ENCODE measurements at places on chromosomes 1 and 21.

- DNase-seq: no peak
Observed at GRCh38 chr1:112707221-112708001, 484 bp upstream of the RHOC start.

DNA sequence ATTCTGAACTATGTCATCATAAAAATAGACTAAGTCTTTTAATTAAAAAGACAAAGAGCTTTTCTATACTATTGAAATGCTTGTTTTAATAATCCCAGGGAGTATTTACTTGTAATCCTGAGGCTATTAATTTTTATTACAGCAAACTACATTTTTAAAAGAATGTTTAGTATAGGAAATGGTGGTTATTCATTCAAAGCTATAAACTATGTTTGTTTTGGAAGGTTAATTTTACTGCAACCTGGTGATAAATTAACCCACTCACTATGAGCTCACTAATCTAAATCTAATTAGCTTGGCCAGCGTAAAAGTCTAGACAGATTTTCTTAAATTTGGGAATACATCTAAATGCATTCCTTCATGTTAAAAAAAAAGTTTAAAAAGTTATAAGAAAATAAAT lies 13.8 kb upstream of the EYA3 start:
- no peak for DNase-seq

GRCh38 chr1:234734869-234735268 lies 124.9 kb upstream of the IRF2BP2 start:
- DNase-seq: no peak

GRCh38 chr1:41690331-41690730 lies 205.8 kb upstream of the EDN2 start:
- DNase-seq: no peak

- no peak for DNase-seq
Observed at GRCh38 chr21:29407571-29407970, 108.8 kb downstream of the BACH1 start.

DNA sequence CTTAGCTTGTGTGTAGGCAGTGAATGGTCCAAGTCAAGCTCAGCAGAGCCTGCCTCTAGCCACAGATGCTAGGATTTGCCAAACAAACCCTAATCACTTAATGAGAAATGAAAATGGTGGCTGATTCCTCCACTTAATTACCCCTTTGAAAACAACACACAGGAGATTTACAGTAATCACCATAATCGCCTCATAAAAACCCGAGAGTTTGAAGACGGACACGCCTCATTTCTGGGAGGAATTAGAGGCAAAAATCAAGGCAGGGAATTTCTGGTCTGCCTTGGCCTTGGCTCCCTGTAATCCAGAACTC lies 16.3 kb upstream of the FOXE3 start:
- no peak for DNase-seq

GRCh38 chr1:162398999-162399580 lies 12.8 kb downstream of the SH2D1B start:
- DNase-seq: no peak

GRCh38 chr1:169044971-169045370 lies 61.5 kb upstream of the ATP1B1 start:
- DNase-seq: no peak

DNA sequence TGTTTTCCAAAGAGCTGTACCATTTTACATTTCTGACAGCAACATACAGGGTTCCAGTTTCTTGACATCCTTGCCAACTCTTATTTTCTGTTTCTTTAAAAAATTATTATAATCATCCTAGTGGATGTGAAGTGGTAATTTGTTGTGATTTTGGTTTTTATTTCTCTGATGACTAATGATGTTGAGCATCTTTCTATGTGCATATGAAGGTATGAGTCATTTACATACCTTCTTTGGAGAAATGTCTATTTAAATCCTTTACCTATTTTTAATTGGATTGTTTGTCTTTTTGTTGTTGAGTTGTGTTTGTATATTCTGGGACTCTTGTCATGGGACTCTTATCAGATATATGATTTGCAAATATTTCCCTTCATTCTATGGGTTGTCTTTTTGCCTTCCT lies 20.8 kb upstream of the MPC2 start:
- no peak for DNase-seq

DNA sequence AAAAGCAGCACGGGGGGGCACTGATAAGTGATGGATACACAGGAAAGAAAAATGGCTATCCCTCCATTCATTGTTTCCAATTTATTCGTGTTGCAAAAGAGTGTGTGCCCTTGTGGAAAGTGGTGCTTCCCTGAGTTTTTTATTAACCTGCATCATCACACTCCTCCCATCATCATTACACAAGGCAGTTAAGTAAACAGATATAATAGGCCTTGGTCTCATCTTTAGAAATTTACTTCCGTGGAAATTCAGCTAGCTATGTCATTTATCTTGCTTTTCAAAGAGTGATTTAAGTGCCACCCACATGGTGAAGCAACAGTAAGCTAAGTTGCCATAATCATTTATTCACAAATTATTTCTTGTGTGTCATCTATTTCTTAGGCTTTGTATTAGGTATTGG lies 473.3 kb downstream of the NEGR1 start:
- no peak for DNase-seq

DNA sequence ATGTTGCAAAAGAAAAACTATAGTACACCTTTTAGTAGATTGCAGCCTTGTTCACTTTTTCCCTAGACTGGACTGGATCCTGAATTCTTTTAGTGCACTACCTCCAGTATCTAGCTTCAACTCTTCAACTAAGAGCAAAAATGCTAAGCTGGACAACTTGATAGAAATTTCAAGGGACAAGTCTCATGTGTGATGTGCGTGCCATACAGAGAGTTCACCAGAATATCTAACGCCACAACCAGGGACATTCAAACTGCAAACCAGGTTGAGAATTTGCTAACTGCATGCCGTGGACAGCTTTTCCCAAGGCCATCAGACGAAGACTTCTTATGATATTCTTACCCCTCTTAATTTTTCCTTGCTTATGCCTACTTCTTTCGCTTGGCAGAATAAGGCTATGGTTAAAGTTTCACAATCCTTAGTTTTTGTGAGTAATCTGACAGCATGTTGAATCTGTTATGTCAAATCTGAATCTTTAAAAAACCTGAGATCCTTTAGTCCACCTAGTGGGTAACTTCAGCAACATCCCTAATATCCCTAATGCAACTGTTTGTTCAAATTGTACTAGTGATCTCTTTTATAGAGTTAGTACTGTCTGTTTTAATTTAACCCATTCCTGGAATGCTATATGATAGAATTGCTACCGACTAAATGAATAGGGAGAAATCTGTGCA lies 66.4 kb downstream of the DDAH1 start:
- no peak for DNase-seq

DNA sequence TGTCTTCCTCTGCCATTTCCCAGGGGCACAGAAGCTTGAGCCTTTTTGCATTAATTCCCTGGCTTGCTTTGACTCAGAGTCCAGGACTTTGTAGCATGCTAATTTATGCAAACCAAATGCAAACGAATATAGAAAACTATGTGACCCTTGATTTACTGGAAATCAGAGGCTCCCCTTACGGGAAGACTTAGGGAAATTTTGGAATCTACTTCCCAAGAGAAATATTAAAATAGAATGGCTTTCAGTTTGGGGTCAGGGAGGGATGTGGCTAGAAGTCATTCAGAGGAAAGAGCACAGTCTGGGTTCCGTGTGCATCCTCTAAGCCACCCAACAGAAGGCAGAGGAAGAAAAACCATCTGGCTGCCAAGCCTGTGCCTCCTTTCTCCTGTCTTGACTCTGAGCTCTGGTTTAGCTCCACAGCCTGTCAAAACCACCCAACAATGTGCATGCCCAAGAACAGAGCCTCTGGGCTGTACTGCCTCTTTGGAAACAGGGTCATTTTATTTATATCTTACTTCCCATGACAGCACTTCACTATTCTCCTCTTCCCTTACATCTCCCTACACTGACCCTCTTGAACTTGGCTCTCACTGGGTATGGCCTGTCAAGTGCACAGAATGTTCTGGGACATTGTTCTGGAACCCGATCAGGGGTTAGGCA lies 30.1 kb downstream of the ATF3 start:
- no peak for DNase-seq

GRCh38 chr1:68049941-68050878 lies at the start of gene DIRAS3:
Gene DIRAS3, minus strand, starts transcription at chr1:68050627. Its CDS starts 3,330 bp downstream, at chr1:68047297.
- DNase-seq: no peak

DNA sequence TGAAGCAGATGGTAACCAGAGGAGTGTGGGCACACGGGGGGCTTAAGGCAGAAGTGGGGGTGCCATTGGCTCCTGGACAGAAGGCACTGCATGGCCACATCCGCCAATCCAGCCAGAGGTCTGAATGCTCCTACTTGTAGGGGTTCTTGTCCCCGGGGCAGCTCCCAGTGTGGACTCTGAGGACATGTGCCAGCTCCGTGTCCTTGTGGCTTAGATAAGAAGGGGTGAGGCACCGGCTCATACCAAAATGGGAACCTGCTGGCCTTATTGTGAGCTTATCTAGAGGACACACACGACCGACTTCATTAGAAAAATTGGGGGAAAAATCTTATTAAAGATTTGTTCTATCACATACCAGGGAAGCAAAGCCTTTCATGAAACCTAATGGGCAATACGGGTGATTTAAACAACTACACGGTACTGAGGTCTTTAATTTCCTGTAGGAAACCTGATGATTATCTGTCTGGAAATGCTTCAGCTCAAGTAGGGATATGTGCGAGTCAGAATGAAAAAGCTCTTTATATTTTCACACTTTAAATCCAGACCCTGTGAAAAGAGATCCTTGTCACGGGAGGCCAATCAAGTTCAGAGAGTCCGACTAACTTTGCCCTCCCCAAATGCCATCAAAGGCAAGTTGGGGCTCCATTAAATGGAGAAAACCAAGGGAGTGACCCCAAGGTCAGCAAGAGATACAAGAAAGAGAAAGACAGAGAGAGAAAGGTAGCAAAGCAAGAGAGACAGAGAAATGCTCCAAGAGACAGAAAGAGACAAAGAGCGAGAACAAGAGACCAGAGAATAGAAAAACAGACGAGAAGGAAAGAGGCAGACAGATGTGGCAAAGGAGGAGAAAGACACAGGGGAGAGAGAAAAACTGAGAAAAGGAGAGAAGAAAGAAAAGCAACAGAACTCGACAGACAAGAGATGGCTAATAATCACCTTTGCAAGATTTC lies 14.1 kb upstream of the KCNN3 start:
- no peak for DNase-seq

GRCh38 chr1:9809100-9809510 lies 14.7 kb downstream of the CLSTN1 start:
- DNase-seq: no peak
